ENCODE measurements at places on chromosomes 7 and 10.

GRCh38 chr10:97229322-97230015 lies 43.7 kb upstream of the SLIT1 start:
- no peaks in the 10 kb centered on the region for H3K27me3 ChIP-seq
- no peak for DNase-seq

GRCh38 chr7:40918701-40919271 lies 784.0 kb downstream of the SUGCT start:
- no peaks in the 10 kb centered on the region for H3K27me3 ChIP-seq
- H3K4me1 ChIP-seq, result no peaks in the 10 kb centered on the region
- no peak for DNase-seq

- H3K4me1 ChIP-seq, result peaks cover 14% of the 10 kb centered on the region
- DNase-seq, result no peak
- no peaks in the 10 kb centered on the region for H3K27me3 ChIP-seq
- no peaks in the 10 kb centered on the region for H3K36me3 ChIP-seq
Measured at GRCh38 chr10:13788320-13788600, 201.5 kb downstream of the PRPF18 start.

DNA sequence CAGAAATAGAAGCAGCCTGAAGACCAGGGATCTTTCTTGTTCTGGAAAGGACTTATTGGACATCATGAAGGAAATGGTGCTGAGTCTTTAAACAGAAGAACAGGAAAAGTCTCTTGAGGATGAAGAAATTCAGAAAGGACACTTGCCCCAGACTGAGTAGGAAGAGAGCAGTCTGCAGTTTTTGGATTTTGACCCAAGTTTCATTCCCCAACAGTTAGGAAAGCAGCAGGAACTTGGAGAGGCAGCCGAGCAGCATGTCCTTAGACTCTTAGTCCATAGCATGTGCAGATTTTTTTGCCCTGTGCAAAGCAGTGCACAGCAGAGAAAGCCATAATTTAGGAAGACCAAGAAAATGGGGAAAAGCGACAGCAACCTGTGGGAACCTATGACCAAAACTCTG lies 927.2 kb upstream of the AUTS2 start:
- no peak for DNase-seq
- H3K4me1 ChIP-seq, result no peaks in the 10 kb centered on the region
- H3K27me3 ChIP-seq, result no peaks in the 10 kb centered on the region
- H3K27ac ChIP-seq, result no peak overlapping the region
- no peak overlapping the region for H3K4me3 ChIP-seq
- no peaks in the 10 kb centered on the region for H3K36me3 ChIP-seq

DNA sequence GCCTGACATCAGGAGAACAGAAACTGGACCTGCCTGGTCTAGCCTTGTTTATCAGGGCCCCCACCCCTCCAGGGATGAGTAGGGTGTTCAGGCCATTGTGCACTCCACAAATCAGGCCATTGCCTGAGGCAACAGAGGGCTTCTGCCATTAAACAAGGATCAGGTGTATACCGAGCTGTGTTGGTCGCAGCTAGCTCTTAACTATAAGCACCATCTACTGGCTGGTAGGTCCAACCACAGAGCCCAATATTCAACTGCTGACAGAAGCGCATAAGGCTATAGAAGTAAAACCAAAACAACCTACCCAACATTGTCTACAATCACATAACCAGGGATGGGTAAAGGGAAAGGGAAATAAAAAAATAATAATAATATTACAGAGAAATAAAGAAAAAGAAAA lies 451.7 kb upstream of the TEX47 start:
- no peaks in the 10 kb centered on the region for H3K27me3 ChIP-seq
- no peaks in the 10 kb centered on the region for H3K36me3 ChIP-seq
- no peak overlapping the region for H3K27ac ChIP-seq
- no peaks in the 10 kb centered on the region for H3K4me1 ChIP-seq
- no peak overlapping the region for H3K4me3 ChIP-seq

- DNase-seq, result no peak
- H3K27me3 ChIP-seq, result no peaks in the 10 kb centered on the region
- no peak overlapping the region for H3K4me3 ChIP-seq
- no peaks in the 10 kb centered on the region for H3K36me3 ChIP-seq
- H3K27ac ChIP-seq, result no peak overlapping the region
Measured at GRCh38 chr7:7504910-7505704, 30.6 kb downstream of the COL28A1 start.

GRCh38 chr10:68103261-68103878 lies 5.9 kb upstream of the MYPN start:
- no peak overlapping the region for H3K4me3 ChIP-seq
- no peaks in the 10 kb centered on the region for H3K36me3 ChIP-seq
- H3K27ac ChIP-seq, result no peak overlapping the region
- no peaks in the 10 kb centered on the region for H3K4me1 ChIP-seq

DNA sequence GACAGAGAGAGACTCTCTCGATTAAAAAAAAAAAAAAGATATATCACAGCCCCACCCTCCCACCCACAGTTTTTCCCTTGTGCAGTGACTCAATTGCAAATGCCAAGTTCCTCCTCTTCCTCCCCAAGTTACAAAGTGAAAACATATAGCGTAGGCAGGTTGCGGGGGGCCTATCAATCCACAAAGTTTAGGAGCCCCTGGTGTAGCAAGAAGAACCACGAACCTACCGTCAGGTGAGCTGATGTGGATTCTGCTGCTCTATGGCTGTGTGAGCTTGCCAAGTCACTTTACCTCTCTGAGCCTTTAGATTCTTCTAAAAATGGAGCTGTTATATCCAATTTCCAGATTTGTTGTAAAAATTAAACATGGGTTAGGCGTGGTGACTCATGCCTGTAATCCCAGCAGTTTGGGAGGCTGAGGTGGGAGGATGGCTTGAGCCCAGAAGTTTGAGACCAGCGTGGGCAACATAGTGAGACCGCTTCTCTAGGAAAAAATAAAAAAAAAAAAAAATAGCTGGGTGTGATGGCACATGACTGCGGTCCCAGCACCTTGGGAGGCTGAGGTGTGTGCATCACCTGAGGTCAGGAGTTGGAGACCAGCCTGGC lies 8.2 kb upstream of the RHBDD2 start:
- no peak overlapping the region for H3K4me3 ChIP-seq
- no peak for DNase-seq
- no peak overlapping the region for H3K27ac ChIP-seq
- no peaks in the 10 kb centered on the region for H3K27me3 ChIP-seq

DNA sequence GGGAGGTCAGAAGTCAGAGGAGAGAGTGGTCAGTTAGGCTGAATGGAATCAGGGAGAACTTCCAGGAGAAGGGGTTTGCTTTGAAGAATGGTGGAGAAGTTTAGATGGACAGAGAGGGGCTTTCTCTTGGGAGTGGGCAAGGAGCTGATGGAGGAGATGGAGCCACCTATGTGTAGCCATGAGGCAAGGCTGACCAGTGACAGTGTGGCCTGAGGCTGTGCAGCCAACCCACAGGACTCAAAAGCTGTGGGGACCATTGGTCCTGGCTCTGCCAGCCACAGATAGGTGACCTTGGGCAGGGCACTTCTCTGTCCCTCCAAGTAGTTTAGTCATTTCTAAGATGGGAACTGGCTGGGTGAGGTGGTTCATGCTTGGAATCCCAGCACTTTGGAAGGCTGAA lies 18.7 kb downstream of the NEURL1 start:
- DNase-seq, result no peak
- H3K27ac ChIP-seq, result no peak overlapping the region
- H3K4me1 ChIP-seq, result no peaks in the 10 kb centered on the region

DNA sequence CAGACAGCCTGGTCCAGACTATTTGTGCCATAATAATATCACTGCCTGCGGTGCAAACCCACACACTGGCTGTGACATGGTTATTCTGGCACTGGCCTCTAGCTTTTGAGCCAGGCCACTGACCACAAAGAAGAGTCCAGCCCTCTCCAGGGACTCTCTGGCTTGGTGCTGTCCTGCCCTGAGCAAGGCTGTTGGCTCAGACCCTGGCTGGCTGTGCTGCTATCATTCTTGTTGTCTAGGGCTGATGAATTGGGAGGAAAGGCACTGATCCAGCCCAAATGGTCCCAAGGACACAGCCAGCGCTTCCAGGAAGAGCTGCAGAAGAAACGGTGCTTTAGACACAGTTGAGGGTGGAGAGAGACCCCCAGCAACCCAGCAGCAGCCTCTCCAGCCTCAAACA lies 80.8 kb downstream of the TMEM130 start:
- H3K27ac ChIP-seq, result no peak overlapping the region
- no peaks in the 10 kb centered on the region for H3K27me3 ChIP-seq
- no peaks in the 10 kb centered on the region for H3K4me1 ChIP-seq
- no peaks in the 10 kb centered on the region for H3K36me3 ChIP-seq
- H3K4me3 ChIP-seq, result no peak overlapping the region
- no peak for DNase-seq

All from kidney (tissue), 22 donors.